Occipital lobe (tissue), 3 donors: ENCODE measurements at places on chromosomes 5 and 9. TPM values are rescaled to one million over a fixed set of nuclear protein-coding genes. Genes with fewer than 3 reads are reported as not detected.

SLC27A6 gene
- total RNA-seq: 0.62 TPM

DNA sequence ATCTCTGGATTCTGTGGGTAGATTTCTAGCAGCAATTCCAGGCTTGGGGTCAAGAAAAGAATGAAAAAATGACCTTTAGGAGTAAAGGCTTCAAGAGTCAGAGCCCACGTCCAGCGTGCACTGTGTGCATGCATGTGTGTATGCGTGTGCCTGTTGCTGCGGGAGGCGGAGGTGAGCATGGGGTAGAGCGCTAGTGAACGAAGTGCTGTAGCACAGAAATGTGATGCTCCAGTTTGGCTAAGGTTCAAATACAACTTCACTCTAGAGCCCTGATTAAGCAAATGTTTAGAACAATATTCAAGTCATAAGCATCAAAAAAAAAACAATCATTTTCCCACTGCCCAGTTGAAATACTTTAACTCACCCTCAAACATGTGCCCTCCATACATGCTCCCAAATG lies 403.9 kb downstream of the ZNF608 start:
- DNase-seq: no peak

GRCh38 chr5:108233617-108234155 lies 148.2 kb downstream of the FBXL17 start:
- no peak for DNase-seq

PCDHGA12 gene
- 6.9 TPM for total RNA-seq

- DNase-seq: no peak
Observed at GRCh38 chr5:124866355-124867136, 120.1 kb upstream of the ZNF608 start.

GADD45G gene
- total RNA-seq: 5.6 TPM

- DNase-seq: peak; percentile 54
Observed at GRCh38 chr5:72848474-72849428, 32.3 kb downstream of the TNPO1 start.

DNA sequence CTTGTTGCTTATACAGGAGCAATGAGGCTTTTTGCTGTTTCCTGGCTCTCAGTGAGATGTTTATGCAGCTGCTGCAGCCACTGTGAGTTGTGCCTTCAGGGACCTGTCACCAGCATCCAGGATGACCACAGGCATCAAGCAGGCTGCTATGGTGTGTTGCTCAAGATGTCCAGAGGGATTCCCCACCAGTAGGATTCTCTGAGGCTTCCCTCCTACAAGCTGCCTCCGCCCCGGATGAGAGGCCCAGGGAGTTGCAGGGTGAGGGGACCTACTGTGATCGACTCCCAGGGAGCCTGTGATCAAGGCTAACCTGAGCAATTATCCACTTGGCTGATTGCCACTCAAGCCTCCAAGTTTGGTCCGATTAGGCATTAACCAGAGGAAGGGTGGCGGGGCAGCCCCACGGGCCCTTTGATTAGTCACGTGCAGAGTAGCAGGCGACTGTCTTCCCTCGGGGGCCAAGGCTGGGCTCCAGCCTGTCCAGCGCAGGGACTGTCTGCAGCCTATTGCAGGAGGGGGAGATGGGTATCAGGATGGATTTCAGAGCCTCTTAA lies 1.8 kb upstream of the FAT2 start:
- DNase-seq: no peak

PCDHB13 gene
- total RNA-seq: 9.2 TPM

SPINK4 gene
- not detected for total RNA-seq

GRCh38 chr5:50697739-50698138 lies 31.3 kb downstream of the PARP8 start:
- DNase-seq: no peak

LECT2 gene
- total RNA-seq: not detected
